Amniotic stem cell (primary cell): ENCODE measurements at places on chromosomes 2 and 18.
A peak's percentile ranks its signal among the peaks of the same experiment; 100 is the strongest.

DNA sequence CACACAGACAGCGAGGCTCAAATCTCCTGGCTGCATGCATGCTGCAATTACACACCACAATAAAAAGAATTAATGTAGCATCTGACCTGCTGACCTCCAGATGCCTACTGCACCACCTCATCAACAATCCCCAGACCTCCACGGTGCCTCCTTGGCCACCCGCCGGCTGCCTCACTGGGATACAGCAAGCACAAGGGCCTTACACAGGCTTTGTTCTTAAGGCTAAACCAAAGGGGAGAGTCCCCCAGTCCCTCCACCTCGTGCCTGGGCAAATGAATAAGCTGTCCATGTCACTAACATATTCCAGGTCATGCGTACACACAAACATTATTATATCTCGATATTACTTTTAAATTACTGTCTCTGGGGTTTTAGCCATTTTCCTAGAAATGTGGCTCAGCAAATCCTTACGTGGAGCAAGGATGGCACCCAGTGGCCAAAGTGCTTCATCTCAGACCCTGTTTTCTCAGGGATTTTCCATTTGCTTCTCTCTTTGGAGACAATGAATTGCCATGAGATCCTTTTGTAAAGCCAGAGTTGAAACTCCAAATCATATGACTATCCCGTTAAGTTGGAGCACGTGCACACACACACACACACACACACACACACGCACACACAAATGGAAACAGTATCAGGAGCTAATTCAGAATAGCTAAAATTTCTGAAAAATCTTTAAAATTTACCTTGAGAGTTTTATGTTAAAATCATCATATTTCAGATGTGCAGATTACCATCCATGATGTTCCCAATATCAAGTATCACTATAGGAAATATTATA lies 313.8 kb downstream of the PDE11A start:
- DNase-seq = no peak

DNA sequence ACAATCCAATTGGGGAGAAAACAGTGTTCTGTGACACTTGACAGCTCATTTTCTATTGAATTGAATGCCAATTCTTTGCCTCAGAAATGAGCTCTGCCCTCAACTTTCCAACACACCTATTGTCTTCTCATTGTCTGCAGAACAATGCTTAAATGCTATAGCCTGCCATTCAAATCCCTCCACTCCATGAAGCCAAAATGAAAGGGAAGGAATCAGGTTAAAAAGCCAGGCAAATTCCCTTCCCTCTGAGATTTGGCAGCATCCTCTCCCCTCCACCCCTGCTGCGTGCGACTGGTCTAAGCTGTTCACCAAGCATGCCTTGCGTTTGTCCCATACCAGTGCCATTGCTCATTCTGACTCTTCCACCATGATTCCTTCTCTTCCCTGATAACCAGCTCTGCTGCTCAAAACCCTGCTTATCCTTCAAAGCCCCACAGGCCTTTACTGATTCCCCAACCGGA lies 32.4 kb upstream of the TMEM131 start:
- DNase-seq = no peak

DNA sequence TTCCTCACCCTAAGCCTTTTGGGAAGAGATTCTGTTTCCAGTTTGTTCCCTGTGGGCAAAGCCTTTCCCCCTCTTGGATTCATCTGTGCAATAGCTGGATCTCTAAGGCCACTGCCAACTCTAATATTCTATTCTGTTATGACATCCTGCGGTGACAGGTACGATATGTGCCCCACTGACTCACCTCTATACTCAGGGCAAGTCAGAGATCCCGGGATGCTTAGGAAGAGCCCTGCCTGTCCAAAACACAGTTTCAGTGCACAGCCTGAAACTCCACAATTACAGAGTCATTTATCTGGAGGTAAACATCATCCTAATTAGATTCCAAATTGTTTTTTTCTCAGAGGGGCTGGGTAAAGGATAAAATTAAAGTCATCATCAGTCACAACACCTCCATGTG lies 190.2 kb downstream of the TFCP2L1 start:
- DNase-seq = no peak

DNA sequence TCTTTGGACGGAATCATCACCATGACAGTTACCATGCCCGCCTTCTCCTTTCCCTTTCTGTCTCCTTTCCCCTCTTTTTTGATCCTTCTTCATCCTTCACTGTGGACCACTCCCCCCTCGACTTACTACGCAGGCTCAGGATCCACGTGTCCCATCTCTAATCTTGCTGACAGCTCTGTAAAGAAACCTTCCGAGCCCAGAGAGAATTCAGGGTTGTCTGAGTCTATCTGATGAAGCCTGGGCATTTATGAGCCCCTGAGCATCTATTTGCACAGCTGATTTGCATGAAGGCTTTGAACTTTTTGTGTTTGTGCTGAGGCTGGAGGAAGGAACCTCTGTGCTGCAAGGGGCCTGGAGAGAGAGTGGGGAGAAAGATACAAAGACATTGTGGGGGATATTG lies 50.7 kb downstream of the CIB4 start:
- no peak for DNase-seq

- DNase-seq = peak; percentile 87
Measured at GRCh38 chr2:675982-676646, 1.1 kb downstream of the TMEM18 start.

GRCh38 chr2:98615481-98615880 lies 7.1 kb downstream of the UNC50 start:
- DNase-seq = no peak

DNA sequence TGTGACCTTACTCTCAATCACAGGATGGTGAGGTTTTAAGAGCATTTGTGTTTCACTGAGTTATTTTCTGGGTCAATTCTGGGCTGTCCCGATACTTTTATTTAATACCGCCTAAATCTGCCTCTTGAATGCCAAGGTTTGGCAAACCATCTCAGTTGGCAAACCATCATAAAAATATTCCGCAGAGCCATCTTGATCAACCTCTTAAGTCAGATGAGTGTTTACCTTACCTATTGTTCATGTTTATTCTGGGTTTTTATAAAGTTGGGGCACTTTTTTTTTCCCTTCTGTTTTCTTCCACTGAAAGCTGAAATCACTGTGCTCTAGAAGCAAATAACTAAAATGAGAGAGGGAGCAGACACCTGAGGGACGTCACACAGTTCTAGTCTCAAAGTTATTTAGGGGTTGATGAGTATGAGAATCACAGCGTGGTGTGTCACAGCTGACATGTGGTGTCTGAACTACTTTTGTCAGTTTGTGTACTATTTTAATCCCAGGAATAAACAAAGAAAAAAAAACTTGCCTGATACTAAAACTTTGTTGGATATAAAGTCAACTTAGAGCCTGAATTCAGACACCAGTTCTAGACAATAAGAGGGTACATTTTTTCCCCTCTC lies 48.6 kb downstream of the ETAA1 start:
- no peak for DNase-seq

GRCh38 chr18:7267973-7268372 lies 37.1 kb downstream of the LRRC30 start:
- no peak for DNase-seq

DNA sequence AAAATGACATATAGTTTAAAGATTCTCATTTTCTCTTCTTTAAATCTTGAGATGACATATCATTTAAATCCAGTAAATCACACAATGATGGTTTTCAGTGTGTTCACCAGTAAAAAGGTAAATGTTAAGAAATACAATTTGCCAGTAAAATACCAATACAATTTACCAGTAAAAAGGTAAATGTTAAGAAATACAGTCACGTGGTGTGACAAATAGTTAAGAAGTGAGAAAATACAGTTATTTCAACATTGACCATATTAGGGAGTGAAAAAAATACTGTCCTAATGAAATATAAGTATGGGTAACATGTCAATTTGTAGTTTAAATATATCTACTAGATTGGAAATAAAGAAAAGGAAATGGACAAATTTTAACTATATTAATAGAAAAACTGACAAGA lies 80.5 kb downstream of the DLGAP1 start:
- DNase-seq = no peak
